ENCODE measurements at places on chromosomes 16 and 17. TPM values are rescaled to one million over a fixed set of nuclear protein-coding genes. Genes with fewer than 3 reads are reported as not detected.

Gene HOXB2
- total RNA-seq: not detected

Gene SNRNP25
- 54.2 TPM for total RNA-seq

Gene SNX20
- 1.8 TPM for total RNA-seq

Gene CRAMP1
- total RNA-seq: 23.5 TPM

Gene SHPK
- total RNA-seq: 9.7 TPM

Gene ZFP3
- total RNA-seq: 8.1 TPM

Gene HYDIN
- total RNA-seq: 31.0 TPM

Gene FLYWCH1
- 92.9 TPM for total RNA-seq

Gene NPIPA8
- total RNA-seq: 26.3 TPM

Gene KRT23
- total RNA-seq: not detected

Gene SCNN1B
- not detected for total RNA-seq

Gene COASY
- 54.3 TPM for total RNA-seq

Gene C17orf67
- total RNA-seq: 2.0 TPM

Gene KRTAP9-8
- total RNA-seq: not detected

Gene RPRML
- 37.1 TPM for total RNA-seq

Gene HSPB9
- total RNA-seq: 0.42 TPM

Gene SRP68
- total RNA-seq: 78.1 TPM

- DNase-seq: no peak
Measured at GRCh38 chr16:85415196-85416090, 197.7 kb upstream of the GSE1 start.

GRCh38 chr16:65349626-65350025, 227.8 kb upstream of the CDH11 start:
- no peak for DNase-seq

GRCh38 chr16:30077656-30078055, 1.9 kb downstream of the PPP4C start:
- no peak for DNase-seq

DNA sequence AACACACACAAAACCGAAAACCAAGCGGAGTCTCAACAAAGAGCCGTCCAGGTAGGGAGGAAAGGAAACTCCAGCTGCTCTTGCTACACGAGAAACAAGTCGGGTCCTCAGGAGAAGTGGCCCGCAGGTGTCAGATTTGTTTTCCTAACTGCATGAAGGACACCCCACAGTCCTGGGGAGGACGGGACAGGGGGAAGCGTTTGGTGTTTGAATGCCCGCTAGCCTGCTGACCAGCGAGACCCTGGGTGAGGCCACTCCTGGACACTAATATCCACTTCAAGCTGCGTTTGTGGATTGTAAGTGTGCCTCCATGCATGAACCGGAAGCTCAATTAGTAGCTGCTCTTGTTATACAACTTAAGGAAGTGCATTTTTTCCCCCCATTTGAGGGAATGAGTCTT, 299.5 kb downstream of the MAF start:
- no peak for DNase-seq

DNA sequence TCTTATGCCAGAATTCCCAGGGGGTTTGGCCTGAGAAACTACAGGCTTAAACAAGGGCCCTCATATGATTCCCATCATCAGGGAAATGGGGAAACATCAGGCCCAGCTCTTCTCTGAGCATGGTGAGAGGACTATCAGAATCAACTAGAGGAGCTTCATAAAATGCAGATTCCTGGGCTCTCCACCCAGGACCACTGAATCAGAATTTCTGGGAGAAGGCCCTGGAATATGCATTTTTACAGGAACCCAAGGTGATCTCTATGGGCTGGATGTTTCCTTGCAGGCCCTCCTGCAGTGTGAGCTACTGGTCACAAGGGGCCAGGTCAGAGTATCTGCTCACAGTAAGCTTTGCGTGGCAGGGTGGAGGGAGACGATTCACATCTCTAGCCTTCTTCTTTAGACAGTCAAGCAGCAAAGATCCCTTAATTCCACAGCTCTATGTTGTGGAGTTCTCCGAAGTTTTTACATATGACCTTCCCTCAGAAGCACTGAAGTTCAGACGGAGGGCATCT, 38.8 kb upstream of the HOXB13 start:
- DNase-seq: no peak

GRCh38 chr16:81237282-81237681, 1.2 kb upstream of the BCO1 start:
- peak; percentile 45 for DNase-seq

DNA sequence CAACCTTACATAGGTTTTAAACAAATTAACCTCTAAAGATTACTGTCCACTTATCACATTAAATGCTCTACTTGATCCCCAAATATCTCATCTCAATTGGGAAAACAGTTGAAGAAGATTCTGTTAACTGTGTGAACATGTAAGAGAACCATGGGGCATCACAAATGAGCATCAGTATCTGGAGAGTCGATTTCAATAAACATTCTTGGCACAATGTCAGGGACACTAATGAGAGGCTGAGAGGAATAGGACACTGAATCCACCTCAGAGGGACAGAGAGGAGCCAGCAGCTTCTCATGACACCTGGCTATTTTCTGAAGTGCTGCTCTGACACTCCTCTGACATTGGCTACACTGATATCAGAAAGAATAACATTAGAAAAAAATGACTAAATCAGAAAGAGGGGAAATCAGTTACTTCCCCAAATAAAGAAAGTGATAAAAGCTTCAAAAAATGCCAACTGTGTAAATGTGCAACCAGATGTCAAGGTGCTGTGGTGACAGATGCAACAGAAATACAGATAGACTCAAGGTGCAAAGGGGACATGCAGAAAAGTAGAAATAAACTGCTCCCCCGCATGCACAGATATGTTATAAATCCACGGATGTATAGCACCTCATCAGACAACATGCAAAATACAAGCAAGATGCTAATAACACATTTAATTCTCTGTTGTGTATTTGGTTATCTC, 67.4 kb downstream of the SNX11 start:
- no peak for DNase-seq

GRCh38 chr17:82275326-82275725, 1.8 kb upstream of the CSNK1D start:
- no peak for DNase-seq

DNA sequence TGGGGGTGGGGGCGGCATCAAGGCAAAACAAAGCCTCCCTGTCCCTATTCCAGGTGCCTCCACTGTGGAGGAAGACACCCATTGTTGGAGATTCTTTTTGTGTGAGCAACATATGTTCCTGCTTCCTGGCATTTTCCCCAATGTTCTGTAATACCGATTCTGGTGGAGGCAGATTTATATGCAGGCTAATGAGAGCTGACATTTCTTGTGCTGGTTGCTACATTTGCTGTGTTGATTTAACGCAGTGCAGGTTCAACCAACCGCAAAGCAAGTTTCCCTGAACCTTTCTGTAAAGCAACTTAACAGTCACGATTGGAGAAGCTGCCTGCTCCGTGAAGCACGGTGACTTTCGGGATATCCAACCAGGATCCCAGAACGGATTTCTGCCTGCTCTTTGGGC, 260.5 kb downstream of the CBLN1 start:
- no peak for DNase-seq

- DNase-seq: no peak
Measured at GRCh38 chr16:88576307-88576706, 6.1 kb downstream of the ZC3H18 start.

DNA sequence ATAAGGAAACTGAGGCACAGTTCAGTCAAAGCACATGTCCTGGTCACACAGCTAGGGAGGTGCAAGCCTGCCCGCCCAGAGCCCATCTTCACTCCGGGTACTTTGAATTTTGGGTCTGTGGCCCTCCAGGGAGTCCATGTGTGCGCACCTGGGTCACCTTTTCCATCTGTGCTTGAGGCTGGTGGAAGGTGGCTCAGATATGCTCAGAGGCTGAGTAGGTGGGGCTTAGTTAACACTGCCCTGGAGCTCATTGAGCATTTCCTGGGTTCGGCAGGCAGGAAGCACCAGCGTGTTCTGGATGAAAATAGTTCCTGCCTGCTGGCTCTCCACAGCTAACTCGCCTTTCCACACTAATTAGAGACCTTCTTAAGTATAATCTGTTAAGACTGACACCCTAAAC, 19.2 kb downstream of the FAM234A start:
- no peak for DNase-seq

DNA sequence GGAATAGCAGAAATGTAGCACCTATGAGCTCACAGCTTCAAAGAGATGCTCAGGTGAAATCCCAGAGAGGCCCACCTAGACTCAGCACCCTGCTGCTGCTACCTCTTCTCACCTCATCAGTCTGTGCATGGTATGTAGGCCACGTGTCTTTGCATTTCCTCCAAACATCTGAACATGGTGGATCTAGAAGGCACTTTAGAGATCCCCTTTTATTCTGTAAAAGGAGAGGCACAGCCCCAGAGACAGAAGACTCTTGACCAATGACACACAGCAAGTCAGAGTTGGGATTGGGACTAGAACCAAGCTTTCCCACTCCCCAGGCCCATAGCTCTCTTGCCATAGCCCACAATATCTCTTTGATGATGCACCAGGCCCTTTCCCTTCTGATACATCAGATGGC, 19.4 kb upstream of the NKD1 start:
- no peak for DNase-seq

DNA sequence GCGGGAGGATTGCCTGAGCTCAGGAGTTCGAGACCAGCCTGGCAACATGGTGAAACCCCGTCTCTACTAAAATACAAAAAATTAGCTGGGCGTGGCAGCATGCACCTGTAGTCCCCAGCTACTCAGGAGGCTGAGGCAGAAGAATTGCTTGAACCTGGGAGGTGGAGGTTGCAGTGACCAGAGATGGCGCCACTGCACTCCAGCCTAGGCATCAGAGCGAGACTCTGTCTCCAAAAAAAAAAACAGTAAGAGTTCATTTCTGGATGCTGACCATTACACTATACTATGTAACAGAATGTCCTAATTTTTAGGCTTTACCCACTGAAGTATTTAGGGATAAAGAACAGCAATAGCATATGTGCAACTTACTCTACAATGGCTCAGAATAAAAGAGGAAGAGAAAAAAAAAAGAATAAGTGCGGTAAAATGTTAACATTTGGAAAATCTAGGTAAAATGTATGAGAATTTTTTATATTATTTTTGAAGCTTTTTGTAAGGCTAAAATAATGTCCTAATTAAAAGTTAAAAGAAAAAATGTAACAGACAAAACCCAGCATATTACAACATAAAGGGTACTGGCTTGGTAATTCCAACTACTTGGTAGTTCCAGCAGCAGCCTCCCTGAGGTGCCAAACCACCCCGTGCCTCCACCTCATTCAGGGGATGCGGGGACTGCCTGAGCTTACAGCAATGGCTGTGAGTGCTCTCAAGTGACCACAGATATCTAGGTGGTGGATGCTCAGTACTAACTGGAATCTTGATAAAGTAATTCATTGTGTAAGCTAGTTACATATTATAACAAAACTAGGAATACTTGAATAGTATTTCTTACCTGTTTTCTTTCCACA, 10.9 kb downstream of the COPS3 start:
- DNase-seq: no peak

DNA sequence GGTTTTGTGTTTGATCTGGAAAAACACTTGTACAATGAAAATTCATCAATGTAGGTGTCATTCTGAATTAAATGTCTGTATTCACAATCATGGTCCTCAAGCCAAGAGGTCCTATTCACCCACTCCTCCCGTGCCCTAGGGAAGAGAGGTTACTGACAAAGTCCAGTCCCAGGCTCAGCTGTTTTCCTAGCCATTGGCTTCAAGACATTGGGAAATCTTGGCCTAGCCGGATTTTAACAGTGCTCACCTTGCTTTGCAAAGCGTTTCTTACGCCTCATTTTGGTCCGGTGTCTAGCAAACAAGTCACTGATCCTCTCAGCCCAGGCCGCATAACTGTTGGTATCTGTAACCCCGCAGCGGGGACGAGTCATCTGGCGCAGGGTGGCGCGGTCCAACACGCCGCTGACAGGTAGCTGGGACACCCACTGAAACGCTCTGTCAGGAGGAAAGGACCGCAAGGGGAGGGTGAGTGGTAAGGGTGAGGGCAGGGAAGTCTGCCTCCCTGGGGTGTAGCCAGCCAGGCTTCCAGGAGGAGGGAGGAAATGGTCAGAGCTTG, 16.7 kb downstream of the MMP28 start:
- DNase-seq: no peak

DNA sequence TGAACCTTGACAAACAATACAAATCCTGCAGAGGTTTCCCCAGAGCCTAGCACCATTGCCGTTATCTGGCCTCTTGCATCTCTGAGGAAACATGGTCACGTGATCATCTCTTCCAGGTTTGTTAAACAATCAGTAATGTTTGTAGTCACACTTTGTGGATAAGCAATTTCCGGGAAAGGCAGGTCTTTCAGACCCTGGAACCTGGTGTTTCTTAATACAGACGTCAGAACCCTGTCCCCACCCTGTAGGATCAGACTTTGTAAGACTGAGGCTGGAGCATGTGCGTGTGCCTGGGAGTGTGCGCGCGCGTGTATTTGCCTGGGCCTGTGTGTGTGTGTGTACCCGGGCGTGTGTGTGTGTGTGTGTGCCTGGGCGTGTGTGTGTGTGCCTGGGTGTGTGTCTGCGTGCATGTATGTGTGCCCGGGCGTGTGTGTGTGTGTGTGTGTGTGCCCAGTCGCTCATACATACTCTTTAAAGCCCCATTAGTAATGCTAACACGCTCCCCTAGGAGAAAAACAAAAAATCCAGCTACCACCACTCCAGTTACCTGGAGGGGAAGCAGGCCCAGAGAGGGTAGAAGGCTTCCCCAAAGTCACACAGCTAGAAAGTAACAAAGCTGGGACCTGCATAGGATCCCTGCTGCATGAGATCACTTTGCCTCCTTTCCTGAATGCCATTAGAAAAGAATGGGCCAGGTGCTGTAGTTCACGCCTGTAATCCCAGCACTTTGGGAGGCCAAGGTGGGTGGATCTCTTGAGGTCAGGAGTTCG, 5.3 kb downstream of the CTNS start:
- DNase-seq: no peak

- DNase-seq: peak; percentile 11
Measured at GRCh38 chr16:56985288-56985961, 3.9 kb upstream of the NLRC5 start.

DNA sequence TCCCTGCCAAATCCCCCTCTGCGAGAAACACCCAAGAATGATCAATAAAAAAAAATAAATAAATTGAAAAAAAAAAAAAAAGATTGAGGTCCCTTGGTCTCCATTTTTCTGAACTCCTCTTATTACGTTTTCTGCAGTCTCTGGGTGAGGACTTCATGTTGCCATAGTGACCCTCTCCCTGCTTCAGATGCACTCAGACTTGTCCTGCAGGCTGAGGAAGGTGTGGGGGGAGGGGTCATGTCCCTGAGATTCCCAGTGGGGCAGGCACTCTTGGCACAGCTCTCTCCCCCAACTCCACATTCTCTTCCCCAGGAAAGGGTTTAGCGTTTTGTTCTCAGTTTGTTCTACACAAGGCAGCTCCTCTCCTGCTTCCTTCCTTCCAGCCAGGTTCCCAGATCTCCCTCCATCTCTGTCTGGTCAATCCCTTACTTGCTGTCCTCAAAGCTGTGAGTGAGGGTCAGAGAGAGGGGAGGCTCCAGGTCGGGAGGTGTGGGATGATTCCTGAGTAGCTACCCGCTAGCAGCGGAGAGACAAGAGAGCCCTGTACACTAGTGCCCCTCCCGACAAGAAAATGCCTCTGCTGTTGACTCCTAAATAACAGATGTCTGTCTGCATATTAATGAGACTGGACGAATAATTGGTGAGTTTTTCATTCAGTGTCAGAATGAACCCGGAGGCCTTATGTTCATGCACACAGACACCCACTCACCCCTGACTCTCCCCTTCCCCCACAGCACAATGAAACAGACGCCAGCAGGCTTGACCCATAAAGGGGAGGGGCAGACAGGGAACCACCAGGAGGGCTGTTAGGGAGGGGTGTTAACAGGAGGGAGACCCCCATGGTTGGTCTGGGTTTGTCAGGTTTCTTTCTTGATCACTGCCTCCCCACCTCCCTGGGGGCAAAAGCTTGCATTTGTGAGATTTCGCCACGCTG, 9.2 kb downstream of the RND2 start:
- DNase-seq: no peak

Data from dorsolateral prefrontal cortex (tissue), 122 donors.